Choroid plexus epithelial cell (primary cell): ENCODE measurements at places on chromosomes 1 and 21.
A peak's percentile ranks its signal among the peaks of the same experiment; 100 is the strongest.

DNA sequence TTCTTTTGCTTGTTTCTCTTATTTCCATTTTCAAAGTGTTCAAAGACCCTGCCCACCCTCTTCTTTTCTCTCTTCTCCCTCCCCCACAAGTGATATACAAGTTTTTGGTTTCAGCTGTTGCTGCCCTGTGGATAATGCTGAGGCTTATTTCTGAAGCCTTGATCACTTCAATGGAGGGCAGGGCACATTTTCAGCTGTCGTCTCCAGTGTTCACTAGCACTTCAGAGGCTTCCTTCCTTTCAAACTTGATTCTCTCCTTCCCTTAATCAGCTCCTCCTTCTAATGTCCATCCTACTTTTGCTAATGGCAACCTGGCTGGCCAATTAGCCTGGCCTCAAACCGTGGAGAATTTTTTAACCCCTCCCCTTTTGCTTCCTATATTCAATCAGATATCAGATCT is 435.7 kb upstream of the RUNX1 start:
- DNase-seq, result no peak

GRCh38 chr1:51675177-51675780 is 58.4 kb downstream of the OSBPL9 start:
- no peak for DNase-seq

DNA sequence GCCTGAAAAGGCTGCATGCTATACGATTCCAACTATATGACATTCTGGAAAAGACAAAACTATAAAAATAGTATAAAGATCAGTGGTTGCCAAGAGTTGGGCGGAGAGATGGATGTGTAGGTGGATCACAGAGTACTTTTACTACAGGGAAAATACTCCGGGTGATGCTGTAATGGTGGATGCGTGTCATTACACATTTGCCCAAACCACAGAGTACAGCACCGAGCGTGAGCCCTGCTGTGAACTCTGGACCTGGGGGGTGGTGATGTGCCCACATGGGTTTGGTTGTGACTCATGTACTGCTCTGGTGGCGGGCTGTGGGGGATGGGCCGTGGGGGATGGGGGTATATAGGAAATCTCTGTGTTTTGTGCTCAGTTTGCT is 162.7 kb upstream of the COL6A1 start:
- DNase-seq, result peak; percentile 83

DNA sequence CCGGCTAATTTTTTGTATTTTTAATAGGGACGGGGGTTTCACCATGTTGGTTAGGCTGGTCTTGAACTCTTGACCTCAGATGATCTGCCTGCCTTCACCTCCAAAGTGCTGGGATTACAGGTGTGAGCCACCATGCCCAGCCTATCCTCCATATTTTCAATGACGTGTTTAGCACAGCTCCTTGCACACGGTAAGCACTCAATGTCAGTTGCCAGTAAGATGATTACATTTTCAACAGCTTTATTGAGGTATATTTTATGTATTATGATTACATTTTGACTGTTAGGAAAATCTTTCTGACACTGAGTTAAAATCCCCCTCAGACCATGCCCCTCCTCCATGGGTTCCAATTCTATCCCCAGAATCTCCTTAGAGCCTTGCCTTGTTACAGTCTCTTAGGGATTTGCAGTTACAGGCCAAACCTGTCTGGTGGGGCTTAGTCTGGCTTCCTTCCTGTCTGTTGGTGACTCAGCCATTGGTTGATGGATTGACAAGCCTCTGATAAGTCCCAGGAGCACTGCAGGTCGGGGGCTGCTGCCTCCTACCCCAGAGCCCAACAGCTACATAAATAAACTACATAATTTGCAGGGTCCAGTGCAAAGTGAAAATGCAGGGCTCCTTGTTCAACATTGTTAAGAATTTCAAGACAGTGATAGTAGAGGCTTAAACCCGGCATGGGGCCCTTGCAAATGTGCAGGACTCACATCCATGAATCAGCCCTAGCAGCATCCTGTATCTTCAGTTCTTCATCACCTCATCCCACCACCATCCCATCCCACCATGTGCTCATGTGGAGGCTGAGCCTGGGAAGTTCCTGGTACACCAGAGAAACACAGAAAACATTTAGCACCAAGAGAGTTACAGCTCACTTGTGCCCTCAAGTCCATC is 23.4 kb downstream of the COA7 start:
- peak; percentile 28 for DNase-seq

- no peak for DNase-seq
These were observed 103.6 kb upstream of the GPR52 start for GRCh38 chr1:174344162-174344561.

DNA sequence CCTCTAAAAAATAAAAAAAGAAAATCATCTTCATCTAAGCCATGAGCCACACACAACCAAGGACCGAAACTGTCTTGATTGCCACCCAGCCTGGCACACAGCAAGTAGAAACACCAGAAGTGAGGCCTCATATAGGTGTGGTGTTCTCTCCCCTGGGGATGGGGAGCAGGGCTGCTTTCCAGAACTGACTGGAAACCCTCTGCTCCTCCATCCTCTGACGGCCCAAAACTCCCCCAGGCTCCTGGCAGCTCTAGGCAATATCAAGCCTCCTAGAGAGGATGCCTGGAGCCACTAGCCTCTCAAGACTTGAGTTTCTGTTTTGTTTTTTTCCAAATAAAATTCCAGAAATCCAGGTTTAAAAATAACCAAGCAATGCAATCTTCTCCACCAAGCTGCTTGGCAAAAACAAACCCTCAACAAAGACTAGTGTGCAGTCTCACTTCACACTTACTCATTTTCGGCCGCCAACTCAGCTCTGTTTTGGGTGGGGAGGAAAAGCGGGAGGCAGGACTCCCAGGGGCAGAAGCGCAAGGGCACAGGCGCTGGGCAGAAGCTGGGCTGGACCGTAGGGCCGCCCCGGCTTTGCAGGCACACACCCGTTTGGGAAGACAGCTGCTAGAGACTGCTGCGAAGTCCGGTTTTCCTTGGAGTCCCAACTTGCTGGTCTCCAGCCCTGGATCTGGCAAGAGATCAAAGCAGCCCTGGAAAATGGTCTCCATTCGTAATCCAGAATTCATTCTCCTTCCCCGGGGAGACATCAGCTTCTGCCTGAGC is 78.2 kb upstream of the CAPZB start:
- peak; percentile 20 for DNase-seq
